Stimulated activated CD8-positive, alpha-beta memory T cell treated with anti-CD3 and anti-CD28 coated beads, Interleukin-15, amount 100 ng/mL, for 24 hours (primary cell): ENCODE measurements at places on chromosomes 2 and 18.

GRCh38 chr18:75350512-75350839 is 77.0 kb downstream of the SMIM21 start:
- no peak for DNase-seq

DNA sequence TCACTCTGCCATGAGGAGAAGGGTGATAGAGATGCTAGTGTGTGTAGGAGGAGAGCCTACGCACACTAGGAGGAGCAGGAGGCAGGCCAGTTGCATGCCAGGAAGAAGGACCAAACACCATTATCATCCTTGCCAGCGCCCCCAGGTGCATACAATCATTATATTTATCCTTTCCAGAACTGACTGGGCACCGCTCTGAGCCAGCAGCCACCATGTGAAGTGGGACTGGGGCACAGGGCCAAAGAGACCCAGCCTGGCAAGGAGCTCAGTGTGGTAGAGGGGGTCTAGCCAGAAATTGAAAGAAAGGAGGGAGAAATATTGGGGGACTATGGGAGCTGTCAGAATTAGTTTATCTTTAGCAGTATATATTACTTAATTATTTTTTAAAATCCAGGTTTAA is 8.3 kb upstream of the GPR148 start:
- DNase-seq = no peak

DNA sequence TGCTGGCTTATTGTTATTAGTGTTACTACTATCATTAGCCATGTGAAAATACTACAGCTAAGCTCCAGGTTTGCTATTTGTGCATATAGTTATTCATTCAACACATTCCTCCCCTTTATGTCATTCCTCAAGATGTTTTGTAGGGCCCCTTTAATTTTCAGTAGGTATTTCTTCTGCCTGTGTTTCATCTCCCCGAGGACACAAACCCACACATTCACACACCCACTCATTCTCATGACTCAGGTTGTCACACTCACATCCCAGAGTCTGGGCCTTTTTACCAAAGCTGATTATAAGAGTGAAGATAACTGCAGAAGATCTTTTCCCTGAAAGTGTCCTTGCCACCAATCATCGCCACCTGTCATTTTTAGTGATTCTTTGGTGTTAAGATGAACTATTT is 68.6 kb upstream of the SPOPL start:
- no peak for DNase-seq

- DNase-seq = peak; percentile 38
Measured at GRCh38 chr2:231708773-231709635, 679 bp downstream of the PTMA start.

DNA sequence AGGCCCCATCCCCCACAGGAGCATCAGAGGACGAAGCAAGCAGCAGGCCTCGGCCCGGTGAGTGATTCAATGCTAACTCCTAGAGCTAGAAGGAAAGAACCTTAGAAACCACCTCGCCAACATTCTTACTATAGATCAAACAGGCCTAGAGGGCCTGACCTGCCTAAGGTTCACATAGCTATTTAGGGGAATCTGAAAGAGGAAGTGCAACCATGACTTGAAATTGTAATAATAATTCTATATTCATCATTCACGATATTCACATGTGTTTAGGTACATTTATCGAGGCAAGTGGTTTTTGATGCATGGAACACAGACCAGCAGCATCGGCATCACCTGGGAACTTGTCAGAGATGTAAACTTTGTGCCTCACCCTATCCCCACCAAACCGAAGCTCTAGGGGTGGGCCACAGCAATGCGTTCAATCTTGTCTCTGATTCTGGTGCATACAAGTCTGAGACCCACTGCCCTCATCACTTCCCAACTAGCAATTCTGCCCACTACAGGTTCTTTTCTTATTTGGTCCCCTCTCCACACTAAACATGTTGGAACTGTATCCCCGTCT is 78.0 kb upstream of the DNMT3A start:
- DNase-seq = no peak

- no peak for DNase-seq
Measured at GRCh38 chr2:24859968-24860600, 60.0 kb downstream of the ADCY3 start.

GRCh38 chr2:83615511-83615910 is 843.6 kb downstream of the SUCLG1 start:
- no peak for DNase-seq

- no peak for DNase-seq
Measured at GRCh38 chr2:236082061-236082460, 86.1 kb downstream of the GBX2 start.

DNA sequence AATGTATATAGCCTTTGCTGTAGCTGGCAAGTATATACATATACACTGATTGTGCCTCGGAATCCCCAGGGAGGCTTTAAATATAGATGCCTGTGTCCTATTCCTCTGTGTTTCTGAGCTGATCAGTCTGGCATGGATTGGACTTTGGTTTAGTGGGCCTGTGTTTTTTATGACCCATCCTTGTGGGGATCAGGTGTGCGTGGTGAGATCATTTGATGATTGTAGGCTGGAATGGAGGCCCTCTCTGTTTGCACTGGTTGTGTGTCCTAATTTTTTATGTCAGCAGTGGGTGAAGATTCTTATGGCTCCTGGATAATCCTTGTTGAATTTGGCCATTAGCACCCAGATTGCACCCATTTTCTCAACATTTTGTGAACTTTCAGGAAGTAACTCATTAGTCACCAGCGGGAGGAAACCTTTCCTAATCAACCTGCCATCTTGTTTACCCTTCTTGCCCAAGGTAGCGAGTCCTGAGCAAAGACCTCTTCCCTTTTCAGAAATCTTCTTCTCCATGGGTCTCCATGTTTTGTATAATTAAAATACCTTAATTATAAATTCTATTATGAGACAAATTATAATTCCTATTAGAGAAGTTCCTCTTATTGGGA is 75.8 kb downstream of the UGGT1 start:
- no peak for DNase-seq

DNA sequence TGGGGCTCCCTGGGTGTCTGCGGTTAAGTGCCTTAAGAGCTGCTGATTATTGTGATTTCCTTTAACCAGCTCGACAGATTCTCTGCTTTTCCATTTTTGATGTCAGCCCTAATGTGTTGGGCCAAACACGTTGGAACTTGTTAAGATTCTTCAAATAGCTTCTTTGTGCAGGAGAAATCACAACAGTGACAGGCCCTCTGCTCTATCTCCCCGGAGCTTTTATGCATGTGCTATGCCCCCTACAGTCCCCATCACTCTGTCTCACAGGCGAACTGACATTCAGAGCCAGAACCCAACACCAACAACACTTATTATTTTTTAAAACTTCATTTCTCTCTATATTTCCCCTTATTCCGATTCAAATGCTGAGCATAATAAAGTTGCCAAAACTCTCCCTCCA is 371.7 kb upstream of the CELF4 start:
- DNase-seq = no peak

GRCh38 chr2:161177969-161178368 is 17.7 kb downstream of the TANK start:
- no peak for DNase-seq

DNA sequence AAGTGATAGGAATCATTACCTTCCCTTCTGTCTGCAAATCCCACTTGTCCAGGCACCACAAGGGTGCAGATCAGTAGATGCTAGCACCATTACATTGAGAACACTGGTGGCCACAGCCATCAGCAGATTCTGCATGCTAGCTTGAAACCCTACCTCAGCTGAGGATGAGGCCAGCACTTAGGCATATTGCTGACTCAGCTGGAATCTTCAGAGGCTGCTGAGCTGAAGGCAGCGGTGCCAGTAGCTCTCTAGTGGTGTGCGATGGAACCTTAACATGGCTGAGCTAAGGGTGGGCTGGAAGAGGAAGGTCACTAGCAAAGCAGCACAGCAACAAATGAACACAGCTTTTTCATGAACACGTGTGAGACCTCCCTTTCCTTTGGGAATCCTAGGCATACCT is 19.0 kb upstream of the CPO start:
- no peak for DNase-seq

DNA sequence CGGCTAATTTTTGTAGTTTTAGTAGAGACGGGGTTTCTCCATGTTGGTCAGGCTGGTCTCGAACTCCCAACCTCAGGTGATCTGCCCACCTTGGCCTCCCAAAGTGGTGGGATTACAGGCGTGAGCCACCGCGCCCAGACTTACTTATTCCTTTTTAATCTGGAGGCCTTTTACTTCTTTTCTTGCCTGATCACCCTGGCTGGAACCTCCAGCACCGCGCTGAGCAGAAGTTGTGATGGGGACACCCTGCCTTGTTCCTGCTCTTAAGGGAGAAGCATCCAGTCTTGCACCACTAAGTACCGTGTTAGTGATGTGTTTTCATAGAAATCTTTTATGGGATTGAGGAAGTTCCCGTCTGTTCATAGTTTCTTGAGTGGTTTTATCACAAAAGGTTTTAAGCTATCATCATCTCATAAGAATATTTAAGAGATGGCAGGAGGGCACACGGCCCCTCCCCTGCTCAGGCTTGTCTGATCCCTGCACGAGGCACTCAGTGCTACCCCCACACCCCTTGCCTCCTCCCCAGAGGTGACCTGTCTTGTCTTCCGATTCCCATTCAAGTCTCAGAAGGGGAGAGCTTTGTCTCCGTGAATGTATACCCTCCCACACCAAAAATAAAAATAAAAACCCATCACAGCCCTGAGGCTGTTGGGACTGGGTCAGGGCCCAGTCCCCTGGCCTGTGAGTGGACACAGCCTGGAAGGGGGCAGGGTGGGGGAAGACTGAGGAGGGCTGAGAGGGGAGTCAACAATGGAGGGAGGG is 65.3 kb upstream of the SMAD7 start:
- no peak for DNase-seq

- DNase-seq = no peak
Measured at GRCh38 chr2:149009576-149010461, 28.7 kb upstream of the LYPD6B start.

GRCh38 chr18:34224423-34225217 is at the start of gene NOL4:
NOL4 (minus strand) TSS chr18:34224913; CDS start chr18:34223253, 1,660 bp downstream.
- no peak for DNase-seq

DNA sequence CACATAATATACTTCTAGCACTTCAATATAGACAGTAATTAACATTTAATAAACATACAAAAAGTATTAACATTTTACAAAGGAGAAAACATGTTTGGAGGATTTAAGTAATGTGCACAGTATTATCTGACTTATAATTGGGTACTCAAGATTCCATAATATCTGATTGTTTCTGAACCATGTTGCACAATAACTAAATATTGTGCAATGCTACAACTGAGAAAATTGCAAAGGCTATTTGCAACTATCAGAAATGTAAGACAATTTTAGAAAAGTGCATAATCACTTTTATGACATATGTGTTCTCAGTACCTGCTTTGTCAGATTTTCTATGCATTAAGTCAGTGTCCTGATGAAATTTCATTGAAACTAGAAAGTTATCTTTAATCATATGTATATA is 934.6 kb downstream of the SOCS6 start:
- DNase-seq = no peak

DNA sequence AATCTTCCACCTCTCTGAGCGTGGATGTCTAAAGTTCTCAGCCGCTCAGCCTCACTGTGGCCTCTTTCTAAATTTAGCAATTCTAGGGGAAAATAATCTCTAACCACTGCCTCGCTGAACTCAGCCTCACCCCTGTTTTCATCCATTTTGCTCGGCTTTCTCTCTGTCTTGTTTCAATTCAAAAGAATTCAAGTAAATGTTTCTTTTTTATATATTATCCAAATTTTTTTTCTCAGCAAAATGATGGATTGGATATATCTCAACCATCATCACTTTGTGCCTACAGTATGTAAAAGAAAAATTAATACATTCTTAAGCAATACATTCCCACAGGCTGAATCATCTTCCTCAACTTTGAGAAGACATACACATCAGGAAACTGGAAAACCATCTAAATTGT is 24.0 kb upstream of the GALNT5 start:
- no peak for DNase-seq

DNA sequence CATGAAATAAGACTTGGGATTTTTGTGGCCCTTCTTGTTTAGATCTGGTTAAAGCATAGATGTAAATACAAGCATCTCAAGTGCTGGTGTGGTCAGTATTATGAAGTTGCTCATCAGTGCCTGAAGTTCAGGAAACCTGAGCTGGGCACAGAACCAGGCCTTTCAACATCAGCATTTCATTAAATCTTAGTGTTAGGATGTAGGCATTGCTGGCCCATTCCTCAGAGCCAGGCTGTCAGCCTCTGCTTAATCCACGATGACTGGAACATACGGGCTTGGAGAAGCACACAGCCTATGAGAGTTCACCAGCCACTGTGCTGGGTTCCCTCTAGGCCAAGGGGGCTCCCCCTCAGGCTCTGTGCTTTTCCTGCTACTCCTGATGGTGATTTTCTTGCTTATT is 270.2 kb downstream of the EN1 start:
- DNase-seq = no peak

DNA sequence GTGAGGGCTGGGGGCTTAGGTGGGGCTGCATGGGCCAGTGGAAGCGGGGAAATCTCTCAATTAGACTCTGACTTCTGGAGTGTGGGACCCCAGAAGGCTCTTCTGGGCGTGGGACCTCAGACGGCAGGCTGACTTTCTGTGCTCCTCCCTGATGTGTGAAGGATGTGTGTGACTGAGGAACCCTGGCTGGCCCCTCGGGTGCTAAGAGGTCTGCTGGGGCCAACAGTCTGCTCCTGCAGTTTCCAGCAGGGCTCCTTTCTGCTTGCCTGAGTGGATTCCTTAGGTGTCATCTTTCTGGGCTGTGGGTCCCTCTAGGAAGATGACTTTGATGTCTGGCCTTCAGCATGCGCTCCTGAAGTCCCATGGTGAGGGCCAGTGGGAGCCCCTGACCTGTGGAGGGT is 167.5 kb downstream of the DYSF start:
- DNase-seq = no peak

- DNase-seq = no peak
Measured at GRCh38 chr2:13014783-13015182, 298.0 kb downstream of the TRIB2 start.

- no peak for DNase-seq
Measured at GRCh38 chr2:10941383-10941782, 29.6 kb downstream of the KCNF1 start.

DNA sequence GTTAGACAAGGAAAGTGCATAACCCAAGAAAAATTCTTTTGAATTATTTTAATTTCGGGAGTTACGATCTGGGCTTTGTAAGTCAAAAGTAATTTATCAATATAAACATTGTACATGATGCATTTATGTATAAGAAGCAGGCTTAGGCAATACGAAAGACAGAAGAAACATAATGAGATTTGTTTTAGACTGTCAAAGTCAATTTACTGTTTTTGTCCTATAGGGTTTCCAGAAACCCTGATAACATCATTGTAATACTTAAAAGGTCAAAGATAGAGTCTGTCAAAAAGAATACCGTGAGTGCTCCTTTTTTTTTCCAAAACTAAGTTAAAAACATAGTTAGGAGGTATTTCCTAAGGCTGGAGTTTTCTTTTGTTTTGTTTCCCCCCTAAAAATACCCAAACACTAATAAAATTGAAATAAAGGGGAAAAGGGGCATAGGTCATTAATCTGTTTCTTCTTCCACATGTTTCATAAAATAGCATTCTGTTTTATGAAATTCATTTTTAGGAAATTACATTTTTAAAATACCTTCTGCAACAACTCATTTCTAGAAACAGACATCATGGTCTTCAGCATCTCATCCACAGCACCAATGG is 16.1 kb downstream of the C1D start:
- DNase-seq = no peak

DNA sequence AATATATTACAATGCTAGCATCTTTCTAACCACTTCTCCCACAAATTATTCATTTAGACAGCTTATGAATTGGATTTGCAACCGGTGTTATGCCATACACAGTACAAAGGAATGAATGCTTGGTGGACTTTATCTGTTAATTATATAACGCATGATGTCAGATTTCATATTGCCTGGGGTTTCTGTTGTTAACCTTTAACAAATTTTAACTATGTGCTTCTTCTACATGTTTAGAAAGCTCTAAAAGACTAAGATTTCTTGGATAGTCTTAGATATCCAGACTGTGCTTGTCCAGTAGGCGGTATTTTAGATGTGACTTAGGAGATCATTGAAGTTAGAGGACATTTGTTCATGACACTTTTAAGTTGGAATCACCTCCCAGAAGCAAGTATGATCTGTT is 976.3 kb downstream of the TMEM182 start:
- no peak for DNase-seq
